CD8-positive, alpha-beta memory T cell (primary cell): ENCODE measurements at places on chromosomes 5 and 9.

DNA sequence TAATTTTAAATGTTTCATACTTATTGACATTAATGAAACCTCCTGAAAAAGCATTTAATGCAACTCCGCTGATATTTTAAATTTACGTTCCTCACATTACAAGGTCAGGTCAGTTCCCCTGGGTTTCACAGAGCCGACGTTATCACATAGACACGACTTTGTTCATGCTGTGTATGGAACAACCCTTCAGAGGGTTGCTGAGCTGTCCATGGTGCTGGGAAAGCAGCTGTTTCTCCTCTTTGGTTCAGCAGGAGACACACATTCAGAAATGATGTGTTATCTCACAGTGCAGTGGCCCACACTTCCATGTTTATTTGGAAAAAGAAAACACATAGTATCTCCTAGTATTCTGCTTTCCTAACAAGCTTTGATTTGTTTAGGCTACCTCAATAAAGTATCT lies 53.5 kb downstream of the PPP2R2B start:
- DNase-seq = no peak

GRCh38 chr9:138098908-138099791 lies 221.6 kb downstream of the CACNA1B start:
- DNase-seq = no peak

- DNase-seq = no peak
These were observed 121.0 kb upstream of the NR3C1 start for GRCh38 chr5:143524338-143524945.

DNA sequence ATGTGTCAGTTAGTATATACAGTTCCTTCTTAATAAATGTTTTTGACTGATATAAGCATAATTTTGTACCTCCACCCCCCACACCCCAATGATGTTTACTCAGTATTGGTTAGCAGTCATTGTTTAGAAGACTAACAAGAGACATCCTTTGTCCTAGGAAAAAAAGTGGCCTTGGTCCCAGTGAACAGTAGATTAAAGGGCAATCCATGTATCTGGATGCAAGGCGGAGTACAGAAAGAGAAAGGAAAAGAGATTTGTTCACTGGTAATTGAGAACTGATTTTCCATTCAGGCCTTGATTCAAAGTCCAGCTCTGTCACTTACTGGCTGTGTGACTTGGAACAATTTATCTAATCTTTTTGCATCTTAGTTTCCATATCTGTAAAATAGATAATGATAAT lies 4.6 kb downstream of the RALGPS1 start:
- no peak for DNase-seq

DNA sequence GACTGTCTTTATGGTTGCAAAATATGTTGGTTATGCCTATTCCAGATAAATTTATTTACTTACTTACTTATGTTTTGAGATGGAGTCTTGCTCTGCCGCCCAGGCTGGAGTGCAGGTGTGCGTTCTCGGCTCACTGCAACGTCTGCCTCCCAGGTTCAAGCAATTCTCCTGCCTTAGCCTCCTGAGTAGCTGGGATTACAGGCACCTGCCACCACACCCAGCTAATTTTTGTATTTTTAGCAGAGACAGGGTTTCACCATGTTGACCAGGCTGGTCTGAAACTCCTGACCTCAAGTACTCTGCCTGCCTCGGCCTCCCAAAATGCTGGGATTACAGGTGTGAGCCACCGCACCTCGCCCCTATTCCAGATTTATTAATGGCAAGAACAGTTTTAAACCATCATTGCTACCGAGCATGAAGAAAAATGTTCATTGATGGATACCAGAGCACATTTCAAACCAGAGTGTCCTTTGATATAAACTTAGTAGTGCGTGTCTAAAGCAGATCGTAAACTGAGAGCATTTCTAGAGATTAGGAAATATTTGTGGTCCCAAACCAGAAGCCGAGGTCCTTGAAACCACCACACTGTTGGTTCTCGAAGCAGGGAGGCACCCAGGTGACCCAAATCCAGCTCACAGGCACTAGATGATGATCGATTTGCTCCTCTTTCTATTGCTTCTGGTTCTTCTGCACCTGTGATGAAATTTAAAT lies 85.2 kb downstream of the GRAMD2B start:
- DNase-seq = no peak

DNA sequence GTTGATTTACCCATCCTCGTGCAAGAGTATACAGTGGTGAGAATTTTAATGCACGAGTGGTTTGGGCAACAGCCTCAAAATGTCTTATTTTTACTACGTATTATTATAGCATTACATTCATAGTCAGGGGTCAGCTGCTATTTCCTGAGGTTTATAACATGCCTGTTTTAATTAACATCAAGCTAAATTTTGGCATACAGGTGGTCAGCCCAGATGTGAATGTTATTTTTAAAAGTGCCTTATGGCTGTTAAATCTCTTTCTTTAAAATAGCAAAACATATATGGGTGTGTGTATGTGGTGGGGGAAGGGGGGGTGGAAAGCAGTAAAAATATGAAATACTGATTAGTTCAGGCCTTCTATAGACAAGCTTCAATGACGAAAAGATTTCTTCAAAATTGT lies 424.5 kb upstream of the CLINT1 start:
- no peak for DNase-seq

DNA sequence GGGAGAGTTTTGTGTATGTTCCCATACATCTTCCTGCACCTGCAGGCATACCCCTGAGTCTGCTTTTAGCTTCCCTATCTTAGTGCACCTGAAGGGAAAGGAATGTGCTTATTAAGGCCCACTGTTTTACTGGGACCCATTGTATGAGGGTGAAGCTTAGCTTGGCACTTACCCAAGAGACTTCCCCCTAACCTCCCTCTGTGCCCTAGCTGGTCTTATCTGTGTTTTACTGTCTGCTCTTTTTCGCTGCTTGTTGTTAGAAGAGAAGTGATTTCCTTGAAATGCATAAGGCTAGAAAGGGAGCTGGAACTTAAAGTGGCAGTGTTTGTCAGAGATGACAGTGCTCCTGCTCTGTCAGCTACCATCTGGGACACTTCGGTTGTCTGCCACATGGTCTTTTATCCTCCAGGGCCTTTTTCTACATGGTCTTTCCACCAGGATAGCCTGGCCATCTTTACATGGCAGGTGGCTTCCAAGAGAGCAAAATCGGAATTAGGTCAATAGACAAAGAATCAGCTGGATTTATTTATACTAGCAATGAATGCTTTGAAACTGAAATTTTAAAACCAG lies 122.5 kb upstream of the SLC44A1 start:
- DNase-seq = no peak

DNA sequence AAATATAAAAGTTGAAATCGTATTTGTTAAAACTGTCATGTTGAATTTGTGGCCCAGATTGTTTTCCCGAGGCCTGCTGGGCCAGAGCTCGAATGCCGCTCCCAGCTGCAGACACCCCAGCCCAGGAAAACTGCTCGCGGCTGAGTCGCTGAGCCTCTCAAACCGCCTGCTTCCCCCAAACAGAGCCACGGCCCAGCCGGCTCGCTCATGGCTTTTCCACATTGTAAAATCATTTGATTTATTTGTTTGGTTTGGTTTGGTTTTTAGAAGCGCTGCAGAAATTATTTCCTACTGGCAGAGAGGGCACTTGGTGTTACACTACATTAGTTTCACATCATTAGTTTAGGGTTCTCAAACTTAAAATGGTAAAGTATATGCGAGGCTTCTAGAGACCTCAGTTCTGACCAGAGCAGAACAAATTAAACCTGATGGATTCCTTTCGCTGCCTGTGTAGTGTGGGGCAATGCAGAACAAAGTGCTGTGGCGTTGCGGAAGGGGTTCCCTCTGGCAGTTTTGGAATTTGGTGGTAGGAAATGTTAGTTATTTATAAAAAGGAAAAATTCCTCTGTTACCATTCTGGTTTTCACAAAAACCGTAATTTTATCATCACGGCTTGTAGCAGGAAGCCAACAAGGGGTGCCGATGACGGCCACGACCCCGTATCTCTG lies 156.5 kb upstream of the PITX1 start:
- DNase-seq = no peak

- DNase-seq = no peak
These were observed 55.8 kb downstream of the GNAQ start for GRCh38 chr9:77975806-77976205.

DNA sequence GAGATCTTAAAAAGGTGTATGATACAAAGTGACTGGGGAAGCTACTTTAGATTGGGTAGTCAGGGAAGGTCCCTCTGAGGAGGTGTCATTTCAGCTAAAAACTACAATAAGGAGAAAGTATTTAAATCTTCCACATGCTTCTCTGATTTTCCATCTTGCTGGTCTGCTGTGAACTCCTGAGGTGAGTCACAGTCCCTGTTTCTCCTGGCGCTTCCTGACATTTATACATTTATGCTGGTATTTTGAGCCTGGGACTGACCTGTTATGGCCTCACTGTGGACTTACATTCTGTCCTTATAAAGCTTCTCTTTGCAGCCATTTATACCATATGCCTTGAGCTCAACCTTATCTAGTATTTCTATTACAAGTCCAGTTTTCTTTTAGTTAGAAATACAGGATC lies 95.1 kb downstream of the MED27 start:
- DNase-seq = no peak

DNA sequence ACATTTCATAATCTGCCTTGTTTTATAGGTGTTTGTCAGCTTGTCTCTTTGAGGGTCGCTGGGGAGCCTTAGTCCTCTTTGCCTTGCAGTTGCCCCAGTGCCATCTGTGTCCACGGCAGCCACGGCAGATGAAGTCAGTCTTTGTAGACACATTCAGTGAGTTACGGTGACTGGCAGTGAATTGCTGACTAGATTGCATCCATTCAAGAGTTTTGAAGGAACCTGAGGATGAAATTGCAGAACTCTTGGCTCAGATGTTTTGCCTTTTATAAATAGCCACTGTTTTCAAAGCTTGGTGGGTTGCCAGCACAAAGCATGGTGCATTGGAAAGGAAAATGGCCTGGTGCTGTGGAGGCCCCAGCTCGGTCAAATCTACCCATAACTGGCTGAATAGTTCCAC lies 125.6 kb downstream of the TRIO start:
- no peak for DNase-seq
